ENCODE measurements at places on chromosomes 2 and 18. TPM values are rescaled to one million over a fixed set of nuclear protein-coding genes. Genes with fewer than 3 reads are reported as not detected.

DLGAP1 gene
- polyA plus RNA-seq = 0.71 TPM

DNA sequence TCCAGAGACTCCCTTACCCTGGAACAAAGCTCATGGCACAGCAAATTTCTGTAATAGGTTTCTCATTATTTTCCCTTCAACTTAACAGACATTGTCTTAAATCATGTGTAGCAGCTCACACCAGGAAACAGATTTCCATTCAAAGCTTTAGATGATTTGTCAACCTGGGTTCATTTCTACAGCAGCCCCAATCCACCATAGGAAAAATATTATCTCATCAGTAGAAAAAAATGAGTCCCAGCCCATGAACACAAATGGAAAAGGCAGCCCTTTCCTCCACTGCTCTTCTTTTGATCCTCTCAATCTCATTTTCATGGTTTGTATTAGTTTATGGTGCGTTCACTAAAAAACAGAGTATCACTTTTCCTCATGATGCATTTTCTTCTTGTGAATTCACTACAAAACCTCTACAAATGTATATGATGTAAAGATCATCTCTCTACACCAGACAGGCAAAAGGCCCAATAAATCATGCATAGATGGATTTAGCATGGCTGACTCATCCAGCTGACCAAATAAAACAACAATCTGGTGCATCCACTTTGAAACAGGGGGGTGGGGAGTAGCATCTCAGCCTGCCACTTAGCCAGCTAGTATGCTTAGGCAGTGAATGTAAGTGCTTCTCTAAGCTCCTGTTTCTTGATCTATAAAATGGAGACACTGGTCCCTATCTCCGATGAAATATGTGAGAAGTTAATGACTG, 78.6 kb downstream of the SATB2 start:
- DNase-seq = no peak

DNA sequence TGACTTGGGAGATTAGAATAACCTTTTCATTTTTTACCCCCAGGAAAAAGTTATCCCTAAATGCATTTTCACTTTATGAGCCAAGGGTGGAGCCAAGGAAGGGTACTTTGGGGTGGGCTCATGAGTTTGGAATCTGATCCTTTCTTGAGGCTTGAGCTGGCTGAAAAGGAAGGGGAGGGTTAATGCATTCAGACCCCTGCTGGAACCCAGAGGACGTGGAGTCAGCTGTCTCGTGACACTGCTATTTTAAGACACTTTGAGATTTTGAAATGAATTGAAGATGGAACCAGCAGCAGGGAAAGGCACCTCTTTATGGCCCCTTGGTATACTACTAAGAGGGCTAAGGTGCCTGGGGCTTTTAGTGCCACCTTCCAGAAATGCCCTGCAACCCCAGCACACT, 90.4 kb downstream of the MARCHF4 start:
- DNase-seq = no peak

- no peak for DNase-seq
Observed at GRCh38 chr2:160564591-160564990, 71.0 kb upstream of the RBMS1 start.

DNA sequence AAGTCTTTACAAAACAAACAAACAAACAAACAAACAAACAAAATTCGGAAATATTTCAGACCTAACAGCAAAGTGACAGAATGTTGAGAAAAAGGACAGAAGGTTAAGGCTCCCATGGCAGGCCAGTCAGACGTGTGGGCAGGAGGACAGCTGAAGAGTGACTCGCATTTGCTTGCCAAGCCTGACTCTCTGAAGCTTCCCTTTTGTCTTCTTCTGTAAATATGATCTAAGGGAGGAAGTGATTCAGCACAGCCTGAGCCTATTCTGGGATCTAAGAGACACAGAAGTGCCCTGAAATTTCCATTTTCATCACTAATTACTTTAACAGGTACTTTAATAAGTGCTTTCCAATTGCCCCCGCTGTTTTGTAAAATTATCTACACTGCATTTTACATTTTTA, 134.0 kb upstream of the LYPD1 start:
- DNase-seq = no peak
